Activated T-cell treated with anti-CD3 and anti-CD28 coated beads for 1 hour (primary cell): ENCODE measurements at places on chromosomes 5 and 9.

DNA sequence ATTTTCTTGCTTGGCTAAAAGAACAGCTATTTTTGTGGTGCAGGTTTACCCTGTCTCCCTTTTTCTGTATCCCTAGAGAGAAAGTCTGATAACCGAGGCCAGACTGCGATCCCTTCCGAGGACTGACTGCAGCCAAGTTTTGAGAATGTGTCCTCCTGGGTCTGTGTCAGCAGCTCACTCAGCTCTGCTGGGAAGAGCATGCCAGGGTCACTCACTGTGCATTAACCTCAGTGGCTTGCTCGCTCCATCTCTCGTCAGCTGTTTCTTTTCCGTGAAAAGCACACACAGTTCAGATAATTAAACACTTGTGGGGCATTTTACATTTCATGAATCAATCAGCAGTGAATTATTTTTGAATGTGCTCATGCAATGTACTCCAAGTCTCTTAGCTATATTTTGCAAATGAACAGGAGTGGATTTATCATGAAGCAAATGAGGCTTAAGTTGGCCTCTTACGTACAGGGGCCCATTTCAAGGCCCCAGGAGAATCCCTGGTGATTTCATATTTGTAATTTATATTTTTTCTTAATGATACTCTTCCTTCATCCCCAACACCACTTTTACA is 252.1 kb downstream of the SMARCA2 start:
- DNase-seq, result no peak

DNA sequence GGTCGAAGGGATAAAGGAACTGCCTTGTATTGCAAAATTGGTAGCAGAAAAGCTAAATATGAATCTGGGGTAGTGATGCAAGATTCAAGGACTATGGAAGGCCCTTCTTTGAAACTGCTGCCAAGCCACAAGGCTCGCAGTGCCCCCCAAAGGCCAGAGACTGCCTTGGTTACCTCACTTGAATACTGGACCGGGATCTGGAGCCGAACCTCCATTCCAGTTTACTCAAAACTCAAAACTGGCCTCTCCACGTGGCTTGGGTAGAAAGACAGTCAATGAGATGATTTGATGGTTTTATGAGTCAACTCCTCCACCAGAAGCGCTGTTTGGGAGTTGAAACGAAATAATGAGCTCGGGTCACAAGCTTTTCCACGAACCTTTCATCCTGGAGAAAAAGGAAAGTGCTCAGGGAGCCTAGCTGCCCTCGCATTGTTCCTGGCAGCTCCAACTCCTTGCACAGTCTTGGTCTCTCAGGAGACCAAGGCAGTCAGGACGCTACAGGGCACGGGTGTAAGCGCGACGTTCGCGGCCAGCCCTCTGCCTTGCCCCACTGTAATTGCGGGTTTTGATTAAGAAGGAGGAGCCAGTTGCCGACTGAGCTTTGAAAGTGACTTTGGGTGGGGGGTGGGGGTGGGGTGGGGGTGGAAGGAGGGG is 2.8 kb downstream of the ST8SIA4 start:
- peak; percentile 37 for DNase-seq

- DNase-seq, result no peak
Measured at GRCh38 chr9:25917731-25918362, 239.6 kb upstream of the TUSC1 start.

GRCh38 chr5:102414448-102414847 is 84.4 kb downstream of the SLCO6A1 start:
- no peak for DNase-seq

DNA sequence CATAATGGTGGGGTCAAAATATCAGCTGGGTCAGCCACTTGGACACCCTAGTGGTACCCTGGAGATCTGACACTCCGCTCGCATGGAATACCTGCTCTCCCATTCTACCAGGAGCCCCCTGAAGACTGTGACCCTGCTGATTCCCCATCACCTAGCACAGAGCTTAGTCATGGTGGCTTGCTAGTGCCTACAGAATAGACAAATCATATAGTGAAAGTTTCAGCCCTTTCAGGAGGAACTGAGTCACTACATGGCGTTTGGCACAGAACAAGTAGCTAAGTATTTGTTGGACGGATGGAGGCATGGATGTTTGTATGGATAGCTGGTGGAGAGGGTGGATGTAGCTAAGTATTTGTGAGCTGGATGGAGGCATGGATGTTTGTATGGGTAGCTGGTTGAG is 65.3 kb downstream of the LMX1B start:
- DNase-seq, result no peak

GRCh38 chr5:136064510-136064909 is 35.7 kb downstream of the TGFBI start:
- DNase-seq, result no peak

DNA sequence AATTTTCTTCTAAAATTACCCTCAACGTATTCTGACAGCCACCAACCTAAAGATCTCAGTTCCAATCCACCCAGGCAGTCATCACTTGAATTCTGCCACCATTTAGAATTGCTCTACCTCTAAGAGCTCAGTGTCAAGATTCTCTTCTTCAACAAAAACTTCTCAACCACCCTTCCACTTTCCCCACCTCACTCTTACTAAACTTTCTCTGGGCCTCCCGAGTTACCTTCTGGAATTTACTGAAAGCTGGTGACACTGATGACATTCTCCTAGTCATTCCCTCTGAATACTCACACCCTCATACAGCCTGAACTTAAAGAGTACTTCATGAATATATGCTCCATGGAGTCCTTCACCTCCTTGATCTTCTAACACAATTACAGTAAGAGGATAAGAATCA is 209.5 kb downstream of the TSSK1B start:
- no peak for DNase-seq

- no peak for DNase-seq
Measured at GRCh38 chr9:137195525-137196220, 4.9 kb downstream of the TPRN start.

GRCh38 chr5:58929726-58930125 is 346.9 kb downstream of the RAB3C start:
- no peak for DNase-seq

- no peak for DNase-seq
Measured at GRCh38 chr9:92535940-92536850, at the start of gene ECM2. TSS of gene ECM2 (minus strand) at chr9:92535990. CDS start at chr9:92522866, 13,124 bp downstream.

- no peak for DNase-seq
Measured at GRCh38 chr9:38278931-38279679, 113.4 kb upstream of the ALDH1B1 start.

- no peak for DNase-seq
Measured at GRCh38 chr5:112186401-112186990, 232.6 kb downstream of the EPB41L4A start.

DNA sequence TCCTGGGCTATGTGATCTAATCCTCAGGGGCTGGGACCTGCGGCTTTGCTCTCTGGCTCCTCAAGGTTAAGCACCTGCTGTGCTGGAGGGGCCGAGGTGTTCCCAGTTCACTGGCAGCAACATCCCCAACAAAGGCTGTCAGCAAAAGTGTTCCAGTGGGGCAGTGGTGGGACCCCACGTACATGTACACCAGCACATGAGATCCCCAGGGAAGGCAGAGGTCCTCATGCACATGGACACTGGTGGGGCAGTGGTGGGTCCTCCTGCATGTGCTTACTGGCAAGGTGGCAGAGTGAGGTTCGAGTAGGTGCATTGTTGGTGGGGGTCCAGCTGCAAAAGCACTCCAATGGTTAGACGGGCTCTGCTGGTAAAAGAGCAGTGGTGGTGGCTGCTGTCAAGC is 255.6 kb upstream of the MPDZ start:
- no peak for DNase-seq

DNA sequence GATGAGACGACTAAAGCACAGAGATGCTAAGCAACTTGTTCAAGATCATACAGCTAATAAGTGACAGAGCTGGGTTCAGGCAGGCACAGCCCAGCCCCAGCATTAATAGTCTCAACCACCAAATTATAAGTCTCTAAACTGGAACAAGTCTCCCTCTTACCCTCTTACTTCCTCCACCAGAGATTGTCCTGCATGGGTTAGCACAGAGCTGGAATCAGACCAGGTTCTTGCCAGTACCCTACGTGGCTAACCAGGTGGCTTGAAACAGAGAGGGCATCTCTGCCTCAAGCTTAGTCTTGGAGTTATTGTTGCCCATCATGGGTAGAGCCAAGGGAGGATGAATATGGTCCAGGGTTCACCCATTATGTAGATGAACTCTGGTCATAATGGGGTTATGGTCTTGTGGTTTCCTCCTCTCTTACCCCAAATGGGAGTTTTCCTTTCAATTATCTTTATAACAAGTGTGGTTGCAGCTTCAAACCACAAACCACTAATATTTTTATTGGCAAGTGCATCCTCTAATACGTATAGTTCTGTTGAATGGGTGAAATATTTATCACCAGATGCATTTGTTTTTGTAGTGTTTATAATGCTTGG is 8.3 kb upstream of the XPA start:
- no peak for DNase-seq

DNA sequence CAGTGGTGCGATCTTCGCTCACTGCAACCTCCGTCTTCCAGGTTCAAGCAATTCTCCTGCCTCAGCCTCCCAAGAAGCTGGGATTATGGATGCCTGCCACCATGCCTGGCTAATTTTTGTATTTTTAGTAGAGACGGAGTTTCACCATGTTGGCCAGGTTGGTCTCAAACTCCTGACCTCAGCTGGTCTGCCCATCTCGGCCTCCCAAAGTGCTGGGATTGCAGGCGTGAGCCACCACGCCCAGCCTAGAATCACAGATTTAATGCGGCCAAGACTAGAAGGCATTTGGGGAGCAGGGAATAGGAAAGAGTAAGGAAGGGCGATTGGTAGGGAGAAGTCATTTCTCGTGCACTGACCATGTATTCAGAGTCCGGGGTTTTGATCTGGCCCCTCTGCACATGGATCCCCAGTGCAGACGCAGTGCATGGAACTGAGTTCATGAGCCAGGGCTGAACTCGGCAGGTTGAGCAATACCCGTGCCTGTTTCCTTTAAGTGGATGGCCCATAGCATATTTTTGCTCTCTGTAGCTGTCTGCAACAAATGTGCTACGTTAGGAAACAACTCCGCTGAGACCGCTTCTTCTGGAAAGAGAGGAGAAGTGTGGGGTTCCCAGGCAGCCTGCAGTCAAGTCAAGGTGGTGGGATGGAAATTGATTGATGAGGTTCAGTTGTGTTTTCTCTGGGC is 3.4 kb upstream of the HMCN2 start:
- DNase-seq, result no peak

DNA sequence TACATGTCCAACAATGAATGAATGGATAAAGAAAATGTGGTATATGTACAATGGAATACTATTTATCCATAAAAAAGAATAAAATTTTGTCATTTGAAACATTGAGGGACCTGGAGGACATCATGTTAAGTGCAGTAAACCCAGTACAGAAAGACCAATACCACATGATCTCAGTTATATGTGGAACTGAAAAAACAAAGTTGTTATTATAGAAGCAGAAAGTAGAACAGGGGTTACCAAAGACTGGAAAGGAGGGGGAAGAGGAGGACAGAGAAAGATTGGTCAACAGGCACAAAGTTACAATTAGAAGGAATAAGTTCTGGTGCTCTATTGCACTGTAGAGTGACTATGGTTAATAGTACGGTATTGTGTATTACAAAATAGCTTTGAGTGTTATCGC is 233.8 kb downstream of the SEMA6A start:
- DNase-seq, result no peak

GRCh38 chr5:135437422-135437795 is 9.7 kb downstream of the DCANP1 start:
- no peak for DNase-seq

DNA sequence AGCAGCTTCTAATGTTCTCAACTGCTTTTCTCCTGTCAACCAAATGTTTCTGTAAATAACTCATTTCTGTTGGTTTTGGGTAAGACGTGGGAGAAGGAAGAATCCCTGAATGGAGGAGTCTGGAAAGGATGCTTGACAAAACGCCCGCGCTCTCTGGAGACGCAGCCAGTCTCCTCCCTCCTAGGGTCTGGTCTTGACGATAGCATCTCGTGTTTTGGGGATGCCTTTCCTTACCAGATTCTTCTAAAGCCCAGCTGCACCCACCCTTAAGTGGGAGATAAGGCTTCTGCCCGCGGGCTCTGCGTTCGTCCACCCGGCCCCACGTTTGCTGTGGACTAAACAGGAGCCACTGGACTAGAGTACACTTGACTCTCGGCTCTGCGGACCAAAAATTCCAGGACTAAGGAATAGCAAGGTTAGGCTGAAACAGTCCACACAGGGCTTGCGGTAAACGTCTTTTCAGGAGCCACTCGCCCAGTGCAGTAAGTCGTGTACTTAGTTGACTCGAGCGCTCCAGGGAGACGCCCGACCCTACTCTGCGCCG is 491 bp upstream of the CTSL start:
- DNase-seq, result no peak

DNA sequence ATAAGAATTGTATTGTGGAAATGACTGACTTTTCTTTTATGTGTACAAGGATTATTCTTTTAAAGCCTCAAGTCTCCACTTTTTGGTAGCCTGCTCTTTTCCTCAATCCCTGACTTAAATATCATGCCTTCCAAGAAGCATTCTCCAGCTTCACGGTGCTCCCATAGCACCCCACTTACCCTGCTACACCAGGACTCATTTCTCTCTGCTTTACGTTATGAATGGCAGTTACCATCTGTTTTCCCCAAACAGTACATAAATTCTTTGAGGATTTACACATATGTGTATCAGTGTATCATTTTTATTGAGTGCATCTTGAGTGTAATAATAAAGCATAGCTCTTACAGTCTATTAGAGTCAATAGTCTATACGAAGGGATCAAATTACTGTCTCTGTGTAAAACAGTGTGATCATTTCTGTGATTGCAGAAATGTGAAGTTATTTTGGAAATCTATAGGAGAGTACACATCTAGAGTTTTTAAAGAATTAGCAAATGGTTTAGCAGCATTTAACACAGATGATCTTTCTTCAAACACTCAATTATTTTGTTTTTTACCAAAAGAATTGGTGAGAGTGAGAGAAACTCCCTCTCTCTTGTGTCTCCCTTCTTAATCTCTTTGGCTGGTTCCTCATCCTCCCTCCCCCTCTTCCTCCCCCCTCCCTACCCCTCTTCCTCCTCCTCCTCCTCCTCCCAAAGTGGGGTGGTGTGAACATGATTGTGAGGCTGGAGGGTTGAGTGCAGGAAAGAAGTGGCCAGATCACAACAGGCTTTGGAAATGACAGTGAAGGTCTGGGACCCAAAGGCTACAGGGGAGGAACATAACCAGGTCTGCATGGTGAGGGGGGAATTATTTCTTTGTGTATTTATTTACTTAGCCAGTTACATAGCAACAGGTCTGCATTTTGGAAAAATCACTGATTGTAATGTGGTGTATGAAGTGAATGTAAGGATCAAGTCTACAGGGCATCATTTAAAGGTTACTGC is 27.6 kb upstream of the ECM2 start:
- DNase-seq, result no peak

GRCh38 chr9:135766707-135767106 is 64.7 kb downstream of the KCNT1 start:
- DNase-seq, result no peak

DNA sequence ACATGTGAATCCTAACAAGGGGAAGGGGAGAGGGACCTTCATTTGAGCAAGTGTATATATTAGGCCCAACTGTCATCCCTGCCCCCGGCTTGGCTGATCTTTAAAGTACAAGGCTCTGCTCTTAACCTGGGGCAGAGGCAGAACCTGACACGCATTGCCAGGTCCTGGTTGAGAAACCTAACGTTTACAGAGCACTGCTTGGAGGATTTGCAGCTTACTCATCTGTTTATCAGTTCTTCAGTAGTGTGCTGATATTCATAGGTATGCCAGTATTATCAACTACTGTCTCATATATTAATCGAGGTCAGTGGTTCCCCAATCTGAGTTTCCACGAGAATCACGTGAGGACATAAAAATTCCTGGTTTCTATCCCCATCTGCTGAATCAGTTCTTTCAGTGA is 50.4 kb downstream of the ACO1 start:
- no peak for DNase-seq

GRCh38 chr9:93600504-93600903 is 24.1 kb downstream of the PHF2 start:
- no peak for DNase-seq
